ENCODE measurements at places on chromosomes 1 and 21.

DNA sequence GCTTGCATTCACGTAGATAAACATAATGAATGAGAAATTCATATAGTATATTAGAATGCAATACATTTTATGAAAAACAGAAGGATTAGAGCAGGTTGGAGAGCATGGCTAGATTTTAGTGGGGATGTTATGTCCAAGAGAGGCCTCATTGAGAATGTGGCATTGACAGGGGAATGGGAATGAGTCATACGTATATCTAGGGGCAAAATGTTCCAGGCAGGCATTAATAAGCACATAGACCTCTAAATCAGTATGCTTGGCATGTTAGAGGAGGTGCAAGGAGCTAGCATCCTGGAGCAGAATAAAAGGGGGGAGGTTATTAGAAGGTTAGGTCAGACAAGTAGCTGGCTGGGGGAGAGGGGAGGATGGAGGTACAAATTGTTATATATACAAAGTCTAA is 93.0 kb downstream of the USH2A start:
- no peak for DNase-seq

GRCh38 chr21:28136656-28137255 is 855.9 kb downstream of the LTN1 start:
- DNase-seq, result no peak

DNA sequence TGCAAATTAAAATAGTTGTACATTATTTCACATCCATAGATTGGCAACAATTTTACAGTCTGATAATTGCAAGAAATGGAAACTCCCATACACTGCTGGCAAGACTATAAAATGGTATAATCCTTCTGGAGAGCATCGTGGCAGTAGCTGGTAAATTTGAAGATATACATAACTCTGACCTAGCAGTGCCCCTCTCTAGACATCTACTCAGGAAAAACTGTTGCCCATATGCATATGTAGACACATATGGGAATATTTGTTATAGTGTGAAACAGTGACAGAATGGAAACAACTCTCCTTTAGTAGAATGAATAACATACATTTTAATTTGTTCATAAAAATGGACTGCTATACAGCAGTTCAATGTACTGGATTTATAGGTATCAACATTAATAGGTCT is 177.2 kb downstream of the PHTF1 start:
- DNase-seq, result no peak

DNA sequence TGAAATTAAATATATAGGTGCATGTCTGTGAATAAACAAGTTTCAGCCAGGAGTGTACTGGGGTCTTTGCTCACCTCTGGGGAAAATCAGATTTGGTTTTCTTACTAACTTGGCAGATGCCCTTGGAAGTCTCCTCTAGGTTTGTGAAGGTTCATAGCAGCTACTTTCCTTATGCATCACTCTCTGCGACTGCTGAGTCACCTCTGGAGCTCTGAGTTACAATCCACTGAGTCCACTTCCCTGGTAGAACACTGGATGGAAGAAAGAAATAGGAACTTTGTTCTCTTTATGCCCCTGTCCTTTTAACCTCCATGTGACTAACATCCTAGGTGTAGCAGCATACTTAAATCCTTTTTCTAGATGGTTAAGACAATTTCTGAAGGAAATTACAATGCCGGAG is 4.4 kb upstream of the FASLG start:
- no peak for DNase-seq

- no peak for DNase-seq
These were observed 54.0 kb upstream of the TMEM51 start for GRCh38 chr1:15099441-15100120.

- DNase-seq, result no peak
These were observed 10.5 kb upstream of the TAF1A start for GRCh38 chr1:222600281-222600680.

DNA sequence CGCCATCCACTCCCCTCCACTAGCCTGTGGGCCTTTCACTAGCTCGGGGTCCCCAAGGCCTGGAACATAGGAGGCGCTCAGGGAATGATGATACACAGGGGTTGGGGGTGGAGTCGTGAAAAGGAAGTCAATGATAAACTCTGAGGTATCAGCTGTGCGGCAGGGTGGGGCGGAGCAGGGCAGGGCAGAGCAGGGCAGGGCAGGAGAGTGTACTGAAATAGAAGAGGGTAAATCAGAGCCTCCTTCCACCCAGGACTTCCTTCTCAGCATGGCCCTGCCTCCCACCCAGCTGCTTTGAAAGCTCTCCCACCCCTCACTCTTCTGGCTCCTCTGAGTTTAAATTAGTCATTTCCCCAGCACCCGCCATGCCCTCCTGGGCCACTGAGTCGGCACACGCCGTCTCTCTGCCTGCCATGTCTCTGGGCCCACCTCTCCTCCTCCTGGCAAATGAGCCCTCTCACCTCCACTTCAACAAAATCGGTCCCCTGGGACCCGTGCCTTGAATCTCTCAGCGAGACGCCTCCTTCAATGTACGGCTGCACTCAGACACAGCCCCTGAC is 16.9 kb downstream of the CAPZB start:
- no peak for DNase-seq

DNA sequence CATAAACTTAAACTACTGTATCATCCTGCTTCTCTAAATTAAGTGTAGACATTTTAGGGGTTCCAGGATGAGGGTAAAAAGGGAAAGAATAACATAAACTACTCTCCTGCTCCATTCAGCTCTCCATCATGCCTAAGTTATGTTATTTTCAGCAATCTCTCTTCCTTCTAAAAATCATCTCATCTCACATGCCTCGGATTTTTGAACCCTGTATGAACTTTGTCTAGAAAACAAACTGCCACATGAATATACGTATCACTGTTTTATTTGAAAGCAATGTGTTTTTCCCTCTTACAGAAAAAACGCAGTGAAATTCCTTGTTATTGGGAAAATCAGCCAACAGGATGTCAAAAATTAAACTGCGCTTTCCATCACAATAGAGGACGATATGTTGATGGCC is 32.6 kb downstream of the ZBED6 start:
- DNase-seq, result no peak

DNA sequence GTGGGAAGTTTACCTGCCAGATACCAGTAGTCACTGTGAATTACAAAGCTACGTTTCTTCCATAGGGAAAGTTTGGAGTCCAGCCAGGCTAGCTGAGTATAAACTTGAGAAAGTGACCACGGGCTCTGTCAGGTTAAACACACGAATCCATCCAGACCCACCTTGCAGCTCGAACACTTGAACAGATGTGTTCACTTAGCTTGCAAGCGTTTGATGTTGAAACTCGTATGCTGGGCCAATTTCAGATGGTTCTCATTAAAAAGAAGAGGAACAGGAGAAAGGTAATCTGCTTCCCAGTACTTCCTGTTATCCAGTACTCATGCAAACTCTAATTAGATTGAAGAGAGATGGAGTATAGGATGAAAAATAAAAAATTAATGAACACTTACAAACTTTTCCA is 636.4 kb downstream of the SMYD3 start:
- DNase-seq, result no peak

- DNase-seq, result no peak
These were observed 66.9 kb upstream of the KCND3 start for GRCh38 chr1:112056354-112056753.

- no peak for DNase-seq
These were observed 440.2 kb downstream of the PTPRU start for GRCh38 chr1:29676496-29676895.

DNA sequence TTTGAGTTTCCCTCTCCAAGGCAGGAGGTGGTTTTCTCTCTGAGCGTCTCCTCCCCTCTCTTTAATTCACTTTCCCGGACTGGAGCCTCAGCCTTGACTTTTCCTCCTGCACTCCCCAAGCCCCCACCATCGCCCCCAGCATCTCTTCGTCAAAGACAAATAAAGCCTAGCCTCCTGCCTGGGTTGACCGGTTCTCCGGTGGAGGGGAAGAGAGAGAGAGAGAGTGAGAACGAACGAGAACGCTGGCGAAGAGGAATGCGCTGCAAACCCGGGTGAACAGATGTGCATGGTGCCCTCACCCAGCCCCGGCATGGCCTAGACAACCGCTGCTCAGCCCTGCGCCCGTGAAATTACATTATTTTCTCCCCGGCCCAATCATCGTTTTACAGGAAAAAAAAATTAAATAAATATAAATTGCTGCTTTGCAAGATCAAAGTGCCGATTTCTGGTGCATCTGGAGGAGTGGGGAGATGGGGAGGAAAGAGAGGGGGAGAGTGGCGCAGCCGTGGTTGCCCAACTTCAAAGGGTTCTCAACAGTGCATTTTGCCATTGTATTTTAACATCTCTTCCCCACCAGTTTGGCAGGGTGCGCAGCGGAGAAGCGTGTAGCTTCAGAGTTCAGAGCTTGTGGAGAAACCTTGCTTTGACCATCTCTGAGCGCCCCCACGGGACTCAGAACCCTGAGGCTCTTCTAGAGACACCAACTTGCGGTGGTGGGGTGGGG is 11.4 kb upstream of the TBX15 start:
- no peak for DNase-seq

GRCh38 chr1:40057310-40058030 is 16.9 kb downstream of the CAP1 start:
- no peak for DNase-seq

- no peak for DNase-seq
These were observed 327.3 kb upstream of the SGIP1 start for GRCh38 chr1:66206563-66207144.

- no peak for DNase-seq
These were observed 657.9 kb downstream of the AJAP1 start for GRCh38 chr1:5312293-5312674.

- DNase-seq, result no peak
These were observed 473 bp upstream of the BRDT start for GRCh38 chr1:91948501-91949355.

DNA sequence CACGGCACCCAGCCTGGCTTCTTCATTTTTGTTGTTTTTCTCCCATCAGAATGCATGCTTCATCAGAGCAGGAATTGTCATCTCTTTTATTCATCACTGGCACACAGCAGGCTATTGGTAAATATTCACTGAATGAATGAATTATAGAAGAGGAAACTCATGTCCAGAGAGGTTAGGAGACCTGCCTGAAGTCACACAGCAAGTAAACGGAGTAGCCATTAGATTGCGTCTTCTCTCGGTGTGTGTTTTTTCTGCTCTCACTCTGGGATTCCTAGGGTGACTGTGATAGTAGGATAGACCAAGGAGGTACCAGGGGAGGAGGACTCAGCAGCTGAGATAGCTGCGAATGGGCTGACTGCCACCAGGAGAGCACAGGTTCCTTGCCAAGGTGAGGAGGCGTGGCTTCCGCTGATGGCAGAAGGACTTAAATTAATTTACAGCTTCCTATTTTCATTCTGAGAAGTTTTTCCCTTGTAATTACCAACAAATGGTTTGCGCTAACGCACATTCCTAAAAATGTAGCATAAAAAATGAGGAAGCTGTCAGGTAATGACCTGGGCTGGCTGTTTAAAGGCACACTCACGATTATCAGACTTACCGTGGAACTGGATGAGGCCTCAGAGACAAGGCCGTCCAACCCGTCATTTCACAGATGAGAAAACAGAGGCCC is 4.5 kb upstream of the NCMAP start:
- no peak for DNase-seq

- DNase-seq, result peak; percentile 21
These were observed 66.6 kb downstream of the CD34 start for GRCh38 chr1:207844371-207844770.

GRCh38 chr1:28249013-28249865 is 10.1 kb upstream of the SESN2 start:
- DNase-seq, result no peak

- DNase-seq, result no peak
These were observed at the start of gene BLACAT1 for GRCh38 chr1:205455581-205456382. BLACAT1 (minus strand) TSS chr1:205456045.

GRCh38 chr1:212042436-212042835 is 6.9 kb downstream of the DTL start:
- no peak for DNase-seq

GRCh38 chr1:214632091-214632490 is 29.1 kb downstream of the CENPF start:
- no peak for DNase-seq

DNA sequence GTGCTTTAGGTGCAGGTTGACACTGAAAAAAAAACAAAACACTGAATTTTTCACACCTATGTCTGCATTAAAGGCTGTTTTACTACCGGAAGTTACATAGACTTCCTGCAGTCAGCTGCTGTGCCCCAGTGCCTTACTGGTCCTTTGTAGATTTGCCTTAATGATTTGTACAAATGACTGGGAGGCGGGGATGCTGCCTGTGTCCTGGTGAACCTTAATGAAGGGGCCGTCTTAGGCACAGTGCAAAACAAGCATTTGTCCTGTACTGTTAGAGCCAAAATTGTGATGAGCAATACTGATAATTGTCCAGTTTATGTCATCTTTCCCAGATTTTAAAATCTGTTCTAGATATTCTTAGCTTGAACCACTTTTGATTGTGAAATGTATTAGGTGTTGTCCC is 90.9 kb upstream of the PGD start:
- no peak for DNase-seq

- peak; percentile 79 for DNase-seq
These were observed 106.1 kb downstream of the KIAA0319L start for GRCh38 chr1:35451125-35451528.

DNA sequence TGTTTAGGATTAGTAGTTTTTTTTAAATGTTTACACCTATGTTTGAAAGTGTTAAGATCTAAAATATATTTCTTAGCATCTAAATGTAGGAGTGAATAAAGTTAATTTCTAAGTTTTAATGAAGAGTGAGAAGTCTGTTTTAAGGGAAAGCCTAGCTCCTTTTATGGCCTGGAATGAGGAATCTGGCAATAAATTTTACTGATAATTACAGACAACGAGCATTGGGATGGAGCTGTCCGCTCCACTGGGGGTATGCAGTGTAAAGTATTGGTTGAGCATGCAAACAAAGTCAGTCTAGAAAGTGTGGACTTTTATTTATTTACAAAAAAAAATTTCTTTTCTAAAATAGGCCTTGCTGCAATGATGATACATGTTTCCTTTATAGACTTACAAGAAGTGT is 19.0 kb downstream of the CLIC6 start:
- DNase-seq, result no peak

Data from hippocampal formation (tissue), 2 donors.